ENCODE measurements at places on chromosomes 7 and 10.

DNA sequence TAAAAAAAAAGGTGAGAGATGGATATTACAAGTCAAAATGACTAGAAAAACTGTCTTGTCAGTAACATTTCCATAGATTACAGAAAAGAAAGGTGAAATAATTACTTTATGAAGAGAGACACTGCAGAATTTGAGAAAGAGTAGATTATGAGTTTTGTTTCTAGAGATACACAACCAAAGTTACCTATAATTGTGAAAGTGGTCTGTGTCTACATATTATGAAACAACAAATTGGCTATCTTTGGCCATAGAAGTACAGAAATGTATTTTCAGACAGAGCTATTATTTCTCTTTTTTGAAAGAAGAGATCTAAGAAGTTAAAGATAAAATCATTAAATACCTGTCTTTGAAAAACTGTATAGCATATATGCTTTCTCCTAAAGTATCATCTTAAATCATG, 30.1 kb downstream of the KCND2 start:
- no peak for DNase-seq

GRCh38 chr7:37277513-37277912, 171.2 kb downstream of the ELMO1 start:
- no peak for DNase-seq

- no peak for DNase-seq
Observed at GRCh38 chr7:47498229-47499056, 83.5 kb downstream of the TNS3 start.

- no peak for DNase-seq
Observed at GRCh38 chr7:49669285-49669684, 104.2 kb upstream of the VWC2 start.

DNA sequence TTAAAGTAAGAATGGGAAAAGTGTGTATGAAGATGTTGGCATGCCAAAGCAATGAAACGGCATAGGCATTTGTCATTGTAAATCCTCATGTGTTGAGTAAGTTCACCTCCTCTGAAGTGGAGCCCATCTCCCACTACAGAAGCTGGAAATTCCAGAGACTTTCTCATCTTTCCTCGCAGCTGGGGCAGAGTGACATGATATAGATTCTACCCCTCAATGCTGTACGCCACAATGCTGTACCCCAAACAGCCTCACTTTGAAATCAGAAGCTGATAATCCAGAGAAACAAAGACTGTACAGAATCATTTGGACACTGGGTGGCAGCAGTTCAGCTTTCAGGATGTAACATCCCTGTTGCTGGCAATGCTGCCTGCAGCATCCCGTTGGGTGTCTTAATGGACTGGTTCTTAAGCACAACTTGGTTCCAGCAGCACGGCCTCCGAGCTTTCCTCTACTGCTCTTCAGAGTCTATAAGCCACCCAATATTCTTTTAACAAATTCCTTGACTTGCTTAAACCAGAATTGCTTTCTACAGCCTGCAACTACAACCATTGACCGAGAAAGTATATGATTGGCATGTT, 18.8 kb downstream of the ZC3HAV1L start:
- no peak for DNase-seq

DNA sequence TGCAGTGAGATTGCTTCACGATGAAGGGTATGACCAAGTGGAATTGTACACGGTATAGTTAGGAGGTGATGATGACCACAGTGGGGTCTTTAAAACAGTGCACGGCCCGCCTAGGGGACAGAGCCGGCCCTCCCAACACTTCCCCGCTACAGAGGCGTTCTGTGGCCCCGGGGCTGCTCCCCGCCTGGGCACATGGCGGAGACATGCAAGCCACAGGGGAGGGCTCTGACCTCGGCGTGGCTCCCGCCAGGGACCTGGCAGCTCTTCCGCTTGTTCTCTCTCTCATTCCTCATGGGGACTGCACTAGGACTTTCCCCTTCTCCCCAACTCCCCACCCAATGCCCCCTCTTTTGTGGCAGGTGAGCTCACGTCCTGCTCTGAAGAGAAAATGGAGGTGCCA, 393.8 kb downstream of the DNAJB6 start:
- DNase-seq: no peak

DNA sequence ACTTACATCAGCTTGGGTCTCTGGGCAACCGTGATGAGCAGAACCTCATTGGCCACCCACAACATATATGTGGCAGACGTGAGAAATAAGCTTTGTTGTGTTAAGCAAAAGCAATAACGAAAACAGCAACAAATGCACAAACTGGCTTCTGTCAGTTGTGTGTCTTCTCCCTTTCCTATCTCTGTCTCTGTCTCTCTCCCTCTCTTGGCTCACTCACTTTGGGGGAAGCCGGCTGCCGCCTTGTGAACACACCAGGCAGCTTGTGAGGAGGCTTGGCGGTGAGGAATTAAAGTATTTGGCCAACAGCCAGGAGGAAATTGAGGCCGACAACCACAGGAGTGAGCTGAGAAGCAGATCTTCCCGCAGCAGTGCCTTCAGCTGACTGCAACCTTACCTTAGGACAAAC, 21.9 kb upstream of the CDCA7L start:
- no peak for DNase-seq

- no peak for DNase-seq
Observed at GRCh38 chr7:5472432-5473315, 49.0 kb upstream of the TNRC18 start.

- DNase-seq: no peak
Observed at GRCh38 chr7:122791959-122792545, 89.3 kb upstream of the RNF148 start.

- no peak for DNase-seq
Observed at GRCh38 chr7:47508389-47509380, 73.2 kb downstream of the TNS3 start.

DNA sequence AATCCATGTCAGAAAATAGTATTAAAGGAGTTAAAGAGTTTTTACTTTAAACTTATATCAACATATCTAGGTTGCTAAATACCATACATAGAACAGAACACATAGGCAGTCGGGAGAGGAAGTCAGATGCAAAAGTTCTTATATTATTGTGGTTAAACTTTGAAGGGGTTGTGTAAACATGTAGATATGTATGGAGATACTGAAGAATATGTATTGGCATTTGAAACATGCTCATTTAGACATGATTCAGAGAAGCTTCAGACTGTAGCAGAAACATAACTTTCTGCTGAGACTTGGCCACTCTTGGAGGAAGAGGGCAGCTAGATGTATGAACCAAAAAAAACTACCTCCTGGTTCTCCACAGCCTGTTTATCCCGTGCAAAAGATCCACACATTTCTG, 103.5 kb upstream of the FERD3L start:
- peak; percentile 69 for DNase-seq

DNA sequence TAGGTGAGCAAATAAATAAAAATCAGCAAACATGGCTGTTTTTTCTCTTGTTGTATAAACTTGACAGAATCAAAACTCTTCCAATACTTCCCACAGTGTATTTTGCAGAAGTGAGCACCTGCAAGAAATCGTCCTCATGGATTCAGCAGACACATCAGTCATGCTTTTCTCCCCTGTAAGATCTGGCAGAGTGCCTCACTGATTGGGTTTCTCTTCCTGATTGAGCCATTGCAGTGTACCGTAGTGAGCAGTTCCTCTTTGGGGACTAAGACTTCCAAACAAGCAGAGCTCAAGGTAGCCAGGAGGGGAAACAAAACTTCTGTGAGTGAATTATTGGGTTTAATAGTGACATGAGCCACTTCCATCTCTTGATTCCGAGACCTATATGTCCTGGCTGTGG, 2.2 kb upstream of the CCDC3 start:
- DNase-seq: no peak

DNA sequence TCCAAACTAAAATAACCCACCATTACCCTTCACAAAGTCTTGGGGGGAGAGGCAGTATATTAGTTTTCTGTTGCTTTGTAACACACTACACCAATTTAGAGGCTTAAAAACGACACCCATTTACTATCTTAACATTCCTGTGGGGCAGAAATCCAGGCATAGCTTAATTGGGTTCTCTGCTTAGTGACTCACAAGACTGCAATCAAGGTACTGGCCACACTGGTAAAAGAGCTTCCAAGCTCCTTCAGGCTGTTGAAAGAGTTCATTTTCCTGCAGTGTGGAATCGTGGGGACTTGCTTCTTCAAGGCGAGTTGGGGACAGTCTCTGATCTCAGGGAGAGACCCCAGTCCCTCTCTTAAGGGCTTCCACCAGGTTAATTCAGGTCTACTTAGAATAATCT, 139.1 kb downstream of the XPNPEP1 start:
- DNase-seq: no peak

GRCh38 chr7:159102681-159103381, 41.8 kb downstream of the VIPR2 start:
- no peak for DNase-seq

DNA sequence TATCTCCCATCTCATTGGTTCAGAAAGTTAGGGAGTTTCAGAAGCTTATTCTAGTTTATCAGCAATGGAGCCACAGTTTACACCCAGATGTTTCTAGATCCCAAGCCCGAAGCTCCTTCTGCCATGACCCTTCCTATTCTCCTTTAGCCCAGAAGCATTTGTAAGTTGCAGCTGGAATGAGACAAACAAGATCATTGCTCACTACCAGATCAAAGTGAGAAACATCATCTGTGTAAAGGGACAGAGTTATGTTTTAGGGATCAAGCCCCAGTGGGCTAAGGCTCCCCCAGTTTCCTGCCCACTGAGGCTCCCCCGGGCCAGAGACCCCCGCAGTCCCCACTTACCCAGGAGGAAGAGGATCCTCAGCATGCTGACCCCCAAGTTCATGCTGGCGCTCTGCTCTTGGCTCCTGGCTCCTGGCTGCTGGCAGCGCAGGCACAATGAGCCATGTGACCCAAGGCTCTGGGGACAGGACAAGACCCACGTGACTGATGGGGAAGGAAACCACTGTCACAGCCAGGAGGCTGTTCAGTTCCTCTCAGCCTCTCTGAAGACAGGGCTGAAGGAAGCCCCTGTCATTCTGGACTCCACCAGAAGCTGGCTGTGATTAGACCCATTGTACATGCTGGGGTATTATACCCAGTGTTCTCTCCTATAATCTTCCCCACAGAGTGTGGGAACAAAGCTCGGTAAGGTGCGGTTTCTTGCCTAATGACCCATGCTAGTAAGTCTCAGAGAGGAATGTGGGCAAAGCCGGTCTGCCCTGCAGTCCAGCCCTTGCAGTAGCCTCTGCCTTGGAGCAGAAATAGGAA, at the start of gene TMEM273:
Gene TMEM273 (minus strand): TSS at position 442 of the 812 bp plus-strand sequence. CDS start 55 bp downstream, at position 387.
- no peak for DNase-seq

GRCh38 chr10:74383642-74384041, 232.6 kb downstream of the ADK start:
- no peak for DNase-seq

GRCh38 chr7:1566687-1567048, 3.2 kb downstream of the PSMG3 start:
- no peak for DNase-seq

DNA sequence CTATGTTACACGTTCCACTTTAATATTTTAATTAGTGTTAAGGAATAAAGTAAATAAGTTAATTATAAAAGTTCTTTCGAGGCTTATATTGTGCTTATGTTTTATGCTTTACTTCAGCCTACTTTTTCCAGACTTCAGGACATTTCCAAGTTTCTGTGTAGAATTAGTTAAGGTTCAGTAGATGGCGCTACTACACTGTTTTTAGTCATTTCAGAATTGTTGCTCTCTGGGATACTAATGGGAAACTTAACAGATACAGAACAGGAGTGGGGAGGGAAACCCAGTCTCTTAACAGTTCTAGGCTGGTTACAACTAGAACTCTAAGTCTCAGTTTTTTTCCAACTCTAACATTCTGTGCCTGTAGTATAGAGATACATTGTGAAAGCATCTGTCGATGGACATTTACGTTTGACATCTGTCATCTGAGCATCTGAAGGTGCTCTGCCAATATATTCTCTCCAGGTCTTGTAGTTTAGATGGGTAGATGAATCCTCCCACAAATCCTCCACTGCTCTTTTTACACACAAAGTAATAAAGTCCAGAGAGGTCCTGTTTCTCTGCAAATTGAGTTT, 56.8 kb upstream of the FAM171A1 start:
- no peak for DNase-seq

- DNase-seq: no peak
Observed at GRCh38 chr10:792083-792791, 102.8 kb upstream of the DIP2C start.

All from HS-27A (cell line).